ENCODE measurements at places on chromosomes 1 and 21.

DNA sequence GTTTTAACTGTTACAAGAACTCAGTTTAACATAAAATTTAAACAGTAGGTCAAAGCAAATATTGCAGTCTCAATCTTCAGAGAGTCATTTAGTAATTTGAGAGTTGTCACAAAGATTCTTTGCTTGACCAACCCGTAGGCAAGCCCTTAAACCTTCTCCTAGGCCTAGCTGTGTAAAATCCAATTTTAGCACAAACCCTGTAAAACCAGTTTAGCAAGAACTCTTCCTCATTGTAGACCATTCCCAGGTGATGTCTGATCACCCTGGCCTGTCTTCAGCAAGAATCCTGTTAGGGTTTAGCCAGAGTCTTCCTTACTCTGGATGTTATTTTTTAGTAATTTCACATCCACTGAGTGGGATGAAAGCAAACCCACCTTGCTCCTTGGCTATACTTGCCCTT lies 30.1 kb downstream of the LRIG2 start:
- DNase-seq: no peak

GRCh38 chr21:38386967-38387366 lies 111.3 kb downstream of the ERG start:
- DNase-seq: no peak

DNA sequence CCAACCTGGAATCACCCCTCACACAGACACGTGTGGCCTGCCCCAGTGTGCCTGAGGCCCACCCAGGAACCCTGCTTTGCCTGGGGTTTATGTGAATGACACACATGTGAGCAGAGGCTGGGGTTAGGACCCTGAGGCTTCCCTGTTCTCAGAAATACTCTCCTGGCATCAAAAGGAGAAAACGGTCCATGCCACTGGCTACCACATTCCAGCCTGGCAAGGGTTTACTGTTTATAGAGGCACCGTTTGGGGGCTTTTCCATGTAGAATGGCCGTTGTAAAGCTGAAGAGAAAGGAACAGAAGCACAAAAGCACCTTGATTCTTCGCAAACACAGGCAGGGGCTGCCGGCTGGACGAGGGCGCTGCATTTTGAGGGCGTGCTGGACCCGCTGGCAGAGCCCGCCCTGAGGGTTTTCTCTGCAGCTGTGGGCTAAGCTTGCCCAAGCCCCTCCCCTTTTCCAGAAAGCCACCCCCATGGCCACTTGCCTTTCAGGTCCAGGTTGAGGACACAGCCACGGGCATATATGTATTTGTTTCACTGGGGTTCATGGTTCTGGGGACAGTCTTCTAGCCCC lies 13.0 kb downstream of the TFF3 start:
- DNase-seq: no peak

DNA sequence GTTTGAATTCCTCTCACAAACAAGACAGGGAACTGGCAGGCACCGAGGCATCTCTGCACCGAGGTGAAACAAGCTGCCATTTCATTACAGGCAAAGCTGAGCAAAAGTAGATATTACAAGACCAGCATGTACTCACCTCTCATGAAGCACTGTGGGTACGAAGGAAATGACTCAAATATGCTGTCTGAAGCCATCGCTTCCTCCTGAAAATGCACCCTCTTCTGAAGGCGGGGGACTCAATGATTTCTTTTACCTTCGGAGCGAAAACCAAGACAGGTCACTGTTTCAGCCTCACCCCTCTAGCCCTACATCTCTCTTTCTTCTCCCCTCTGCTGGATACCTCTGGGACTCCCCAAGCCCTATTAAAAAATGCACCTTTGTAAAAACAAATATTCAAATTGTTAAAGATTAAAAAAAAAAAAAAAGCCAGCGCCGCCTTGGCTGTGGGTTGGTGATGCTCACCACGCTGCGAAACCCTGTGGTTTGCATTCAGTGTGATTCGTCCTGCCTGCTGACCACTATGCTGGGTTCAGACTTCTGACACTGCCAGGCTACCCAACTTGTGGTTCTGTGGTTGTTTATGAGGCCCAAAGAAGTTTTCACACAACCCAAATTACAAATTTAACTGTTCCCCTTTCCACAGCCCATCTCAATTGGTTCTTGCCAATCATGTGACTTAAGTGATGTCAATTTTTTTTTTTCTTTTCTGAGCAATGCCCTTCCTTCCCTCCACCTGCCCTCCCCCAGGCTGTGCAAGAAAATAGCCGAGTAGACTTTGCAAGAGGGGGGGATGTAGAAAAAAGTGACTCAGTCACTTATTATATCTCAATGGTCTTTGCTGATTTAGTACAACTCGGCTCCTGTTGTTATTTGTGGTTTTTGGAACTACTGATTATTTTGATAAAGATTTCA lies at the start of gene RUNX1:
Gene RUNX1, minus strand, starts transcription at position 597 of the 912 bp plus-strand sequence.
- DNase-seq: peak; percentile 91

DNA sequence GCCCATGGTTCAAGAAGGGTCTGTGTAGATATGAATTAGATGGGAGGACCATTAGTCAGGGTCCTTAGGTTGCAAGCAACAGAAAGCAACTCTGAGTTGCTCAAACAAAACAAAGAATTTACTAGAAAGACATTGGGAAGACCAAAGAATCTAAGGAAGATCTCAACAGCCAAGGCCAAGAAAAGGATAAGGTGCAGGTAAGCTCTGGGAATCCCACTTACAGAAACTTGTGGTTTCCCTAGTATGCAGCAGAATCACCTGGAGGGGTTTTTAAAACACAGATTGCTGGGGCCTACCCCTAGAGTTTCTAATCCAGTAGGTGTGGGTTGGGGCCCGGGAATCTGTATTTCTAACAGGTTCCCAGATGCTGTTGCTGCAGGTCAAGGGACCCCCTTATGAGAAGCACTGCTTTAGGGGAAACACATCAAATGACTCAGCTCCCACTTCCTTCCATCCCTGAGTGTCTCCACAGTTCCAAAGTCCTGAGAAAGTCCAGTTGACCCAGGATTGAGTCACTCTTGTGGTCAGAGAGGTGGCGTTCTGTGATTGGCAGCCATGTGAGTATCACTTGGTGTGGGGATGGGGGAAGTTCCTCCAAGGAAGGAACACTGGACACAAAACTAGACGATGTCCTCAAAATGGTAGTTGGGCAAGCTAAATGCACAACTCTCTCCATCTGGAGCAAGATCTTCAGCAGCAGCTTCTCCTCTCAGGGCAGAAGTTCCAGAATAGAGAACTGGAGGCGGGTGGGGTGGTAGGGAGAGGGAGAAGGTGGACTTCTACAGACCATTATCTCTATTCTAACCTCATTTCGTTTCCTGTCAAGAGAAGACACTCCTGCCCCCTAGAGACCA lies 24.2 kb upstream of the EYA3 start:
- DNase-seq: no peak

- DNase-seq: no peak
Measured at GRCh38 chr1:227910511-227911153, 37.1 kb downstream of the WNT9A start.

- no peak for DNase-seq
Measured at GRCh38 chr1:226376300-226376699, 31.6 kb downstream of the PARP1 start.

- DNase-seq: peak; percentile 27
Measured at GRCh38 chr1:84247425-84248220, 53.9 kb upstream of the SAMD13 start.

- no peak for DNase-seq
Measured at GRCh38 chr1:6009120-6010040, 17.2 kb upstream of the NPHP4 start.

- no peak for DNase-seq
Measured at GRCh38 chr1:23366598-23366997, 3.0 kb downstream of the ZNF436 start.

DNA sequence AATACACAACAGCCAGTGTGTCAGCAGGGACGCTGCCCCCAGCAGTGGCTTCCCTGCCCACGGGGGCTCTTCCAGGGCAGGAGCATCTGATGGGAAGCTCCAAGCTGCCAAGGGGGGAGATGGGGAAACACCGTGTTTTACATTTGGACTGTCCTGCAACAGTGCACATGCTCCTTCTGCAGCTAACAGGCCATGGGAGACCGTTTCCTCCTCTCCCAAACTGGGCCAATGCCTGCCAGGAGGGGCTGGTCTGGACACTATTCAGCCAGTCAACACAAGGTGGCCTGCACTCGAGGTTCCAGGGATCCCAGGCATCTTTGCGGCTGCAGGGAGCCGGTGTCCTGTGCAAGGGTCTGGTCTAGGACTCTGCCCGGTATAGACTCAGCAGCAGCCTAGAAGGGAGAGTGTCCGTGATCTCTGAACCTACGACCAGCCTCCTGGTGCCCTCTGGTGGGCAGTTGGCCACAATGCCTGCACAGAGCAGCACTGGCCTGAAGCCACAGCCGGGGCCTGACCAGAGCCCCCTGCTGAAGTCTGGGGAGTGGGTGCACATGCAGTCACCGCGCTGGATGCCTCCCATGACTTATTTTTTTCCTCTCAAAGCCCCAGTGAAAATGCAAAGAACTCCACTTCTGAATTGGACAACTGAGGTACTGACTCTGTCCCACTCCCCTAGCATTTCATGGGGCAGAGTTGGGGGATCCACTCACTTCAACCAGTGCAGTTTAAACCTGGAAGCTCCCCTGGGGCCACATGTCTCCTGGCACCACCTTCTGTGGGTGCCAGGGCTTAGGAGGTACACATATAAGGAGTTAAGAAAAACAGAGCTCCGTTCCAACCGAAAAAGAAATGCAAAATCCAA lies 33.3 kb downstream of the RCC2 start:
- peak; percentile 26 for DNase-seq

DNA sequence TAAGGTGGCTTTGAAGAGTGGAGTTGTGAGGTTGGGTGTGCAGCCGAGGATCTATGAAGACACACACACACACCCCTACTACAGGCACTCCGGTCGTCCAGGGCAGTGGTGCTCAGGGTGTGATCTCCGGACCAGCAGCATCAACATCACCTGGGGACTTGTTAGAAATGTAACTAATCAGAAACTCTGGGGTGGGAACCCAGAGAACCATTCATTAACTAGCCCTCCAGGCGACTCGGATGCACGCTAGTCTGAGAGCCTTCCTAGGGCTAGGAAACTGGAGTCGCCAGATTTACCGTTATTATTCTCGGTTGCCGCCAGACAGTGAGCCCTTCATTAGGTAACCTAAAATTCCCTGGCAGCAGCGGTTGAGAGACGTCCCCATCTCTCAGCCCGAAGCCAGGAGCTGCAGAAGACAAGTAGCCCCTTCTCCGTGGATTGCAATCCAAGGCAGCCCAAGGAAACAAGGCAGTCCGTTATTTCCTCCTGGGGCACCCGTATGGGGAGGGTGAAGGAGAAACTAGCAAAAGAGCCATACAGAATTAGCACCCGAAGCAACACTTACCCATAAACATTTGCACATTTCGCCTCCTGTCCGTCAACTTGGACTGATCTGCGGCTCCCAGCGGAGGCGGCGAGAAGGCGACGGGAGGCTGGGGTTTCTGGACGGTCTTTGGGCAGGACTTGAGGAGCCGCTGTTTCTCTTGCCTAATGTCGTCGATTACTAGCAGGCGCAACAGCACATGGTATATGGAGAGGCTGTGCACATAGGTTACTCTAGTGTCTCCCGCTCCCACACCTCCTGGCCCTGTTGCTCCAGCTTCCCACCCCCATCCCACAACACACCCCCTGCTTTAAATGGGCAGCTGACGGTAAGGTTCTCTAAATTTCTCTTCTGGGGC lies 2.9 kb upstream of the CCN1 start:
- DNase-seq: no peak

- no peak for DNase-seq
Measured at GRCh38 chr1:229578168-229579058, 19.9 kb upstream of the ABCB10 start.

- DNase-seq: peak; percentile 50
Measured at GRCh38 chr1:48202030-48202752, 20.3 kb upstream of the SLC5A9 start.

DNA sequence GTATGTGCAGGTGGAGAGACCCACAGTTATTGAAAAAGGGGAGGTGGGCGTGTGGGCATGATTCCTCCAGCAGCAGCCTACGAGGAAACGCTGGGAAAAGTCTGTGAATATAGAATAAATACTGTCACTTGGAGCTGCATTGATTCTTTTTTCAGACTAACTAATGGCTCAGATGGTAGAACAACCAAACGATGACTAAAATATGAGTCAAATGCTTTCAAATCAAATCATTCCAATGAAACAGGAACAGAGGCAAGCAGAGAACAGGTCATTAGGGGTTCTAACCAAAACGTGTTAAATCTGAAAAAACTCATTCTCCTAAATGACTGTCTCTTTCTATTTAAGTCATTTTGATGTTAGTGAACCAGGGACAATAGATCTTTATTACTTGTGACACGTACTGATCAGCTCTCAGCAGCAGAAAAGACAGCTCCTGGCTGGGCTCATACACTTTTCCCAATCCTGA lies 35.1 kb upstream of the SEC16B start:
- no peak for DNase-seq

DNA sequence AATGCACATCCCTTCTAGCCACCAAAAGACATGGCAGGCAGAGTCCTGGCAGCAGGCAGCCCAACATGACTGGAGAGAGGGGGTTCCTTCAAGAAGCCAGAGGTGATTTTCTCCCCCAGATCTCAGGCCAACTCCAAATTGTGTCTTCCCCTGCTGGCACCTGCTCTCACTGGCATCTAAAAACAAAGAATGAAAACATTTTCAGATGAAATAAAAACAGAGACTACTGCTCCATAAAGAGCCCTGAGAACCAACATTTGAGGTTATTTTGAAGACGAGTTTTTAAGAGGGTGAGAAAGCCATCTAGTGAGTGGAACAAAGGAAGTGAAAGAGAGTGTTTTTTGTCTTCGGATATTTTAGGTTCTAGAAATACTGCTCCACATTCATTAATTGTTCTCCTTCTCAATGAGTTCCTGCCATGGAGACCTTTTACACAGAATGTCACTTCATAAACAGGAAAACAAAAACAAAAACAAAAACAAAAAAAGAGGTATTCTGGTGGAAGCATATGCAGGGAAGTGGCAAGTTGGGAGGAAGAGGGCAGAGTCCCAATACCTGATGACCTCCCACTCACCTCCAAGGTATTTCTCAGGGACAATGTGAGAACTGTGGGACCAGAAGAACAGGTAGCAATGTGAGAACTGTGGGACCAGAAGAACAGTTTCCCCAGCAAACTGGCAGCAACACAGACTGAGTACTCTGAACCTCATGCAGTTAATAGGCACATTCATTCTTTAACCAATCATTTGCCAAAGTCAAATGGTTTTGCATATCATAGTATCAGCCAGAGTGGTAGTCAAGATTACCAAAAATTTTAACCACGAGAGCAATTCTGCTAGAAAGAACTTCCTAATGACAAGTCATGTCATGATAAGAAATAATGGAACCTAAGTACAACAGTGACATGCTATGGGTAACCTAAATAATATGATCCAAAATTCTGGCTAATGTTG lies 50.0 kb downstream of the KIAA0319L start:
- peak; percentile 15 for DNase-seq

DNA sequence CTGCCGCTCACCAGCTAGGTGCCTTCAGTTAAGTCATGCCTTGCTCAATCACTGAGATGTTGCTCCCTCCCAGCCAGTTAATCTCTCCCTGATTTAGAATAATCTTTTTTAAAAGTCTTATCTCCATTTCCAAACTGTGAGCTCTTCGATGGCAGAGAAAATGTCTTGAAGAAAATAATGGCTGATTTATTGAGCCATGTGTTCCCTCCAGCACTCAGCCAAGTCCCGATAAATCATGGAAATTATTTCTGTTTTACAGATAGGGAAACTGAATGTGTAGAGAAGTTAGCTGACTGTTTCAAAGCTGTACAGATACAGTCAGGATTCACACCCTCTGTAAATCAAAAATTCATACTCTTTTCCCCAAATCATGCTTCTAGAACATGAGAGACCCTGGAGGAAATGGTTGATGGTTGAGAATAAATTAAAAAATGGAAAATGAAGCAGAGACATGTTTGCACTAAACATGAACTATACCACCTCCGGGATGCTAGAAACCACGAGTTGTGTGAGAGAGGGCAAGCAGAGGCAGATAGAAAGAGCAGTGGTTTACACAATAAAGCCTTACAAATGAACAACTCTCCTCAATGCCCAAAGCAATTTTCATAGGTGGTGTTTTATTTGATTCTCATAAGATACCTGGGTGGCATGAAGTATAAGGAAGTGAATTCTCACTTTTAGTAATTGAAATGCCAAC lies 376.4 kb downstream of the PLPP3 start:
- no peak for DNase-seq

Measured in CD4-positive, alpha-beta T cell treated with Interleukin-2 at 100 ng/mL for 4 hours (primary cell).